ENCODE measurements at places on chromosomes 3 and 15.

DNA sequence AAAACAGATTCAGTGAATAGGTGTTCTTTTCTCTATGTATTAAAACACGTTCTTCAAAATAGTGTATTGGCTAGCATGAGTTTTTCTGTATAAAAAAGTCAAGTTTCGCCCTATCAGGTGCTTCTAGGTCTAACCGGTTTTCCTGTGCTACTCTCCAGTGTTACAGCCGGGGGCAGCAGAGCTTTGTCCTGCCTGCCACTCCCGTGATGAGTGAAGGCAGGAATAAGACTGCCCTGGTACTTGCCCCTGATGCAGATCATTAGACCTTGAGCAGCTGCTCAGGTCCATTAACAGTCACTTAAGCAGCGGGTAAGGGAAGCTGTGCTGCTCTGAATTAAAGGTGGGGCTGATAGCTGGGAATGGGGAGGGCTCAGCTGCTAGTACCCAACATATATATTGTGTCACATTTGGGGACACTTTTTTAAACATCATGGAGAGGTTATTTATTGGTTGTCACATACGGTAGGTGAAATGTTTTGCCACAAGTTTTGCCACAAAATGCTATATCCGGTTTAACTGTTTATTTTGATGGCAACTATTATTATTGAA, 1.3 kb upstream of the UNC13C start:
- no peak for DNase-seq

GRCh38 chr3:4722103-4722502, 229.0 kb downstream of the ITPR1 start:
- DNase-seq = peak; percentile 36

DNA sequence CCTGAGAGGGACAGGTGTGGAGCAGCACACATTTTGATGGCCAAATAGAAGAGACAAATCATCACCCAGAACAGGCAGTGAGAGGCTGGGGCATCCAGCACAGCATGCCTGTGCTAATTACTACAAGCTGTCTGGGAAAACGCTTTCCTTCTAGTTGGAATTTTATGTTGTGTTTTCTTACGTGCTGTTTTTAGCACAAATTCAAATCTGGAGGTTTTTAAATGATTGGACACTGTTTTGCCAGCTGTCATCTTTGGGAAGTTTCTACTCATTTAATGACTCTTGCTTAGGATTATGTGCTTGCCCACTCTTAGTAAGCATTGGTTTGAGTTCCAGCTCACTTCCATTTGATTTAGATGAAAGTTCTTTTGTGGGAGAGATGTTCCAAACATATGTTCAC, 43.5 kb downstream of the EAF1 start:
- DNase-seq = no peak

DNA sequence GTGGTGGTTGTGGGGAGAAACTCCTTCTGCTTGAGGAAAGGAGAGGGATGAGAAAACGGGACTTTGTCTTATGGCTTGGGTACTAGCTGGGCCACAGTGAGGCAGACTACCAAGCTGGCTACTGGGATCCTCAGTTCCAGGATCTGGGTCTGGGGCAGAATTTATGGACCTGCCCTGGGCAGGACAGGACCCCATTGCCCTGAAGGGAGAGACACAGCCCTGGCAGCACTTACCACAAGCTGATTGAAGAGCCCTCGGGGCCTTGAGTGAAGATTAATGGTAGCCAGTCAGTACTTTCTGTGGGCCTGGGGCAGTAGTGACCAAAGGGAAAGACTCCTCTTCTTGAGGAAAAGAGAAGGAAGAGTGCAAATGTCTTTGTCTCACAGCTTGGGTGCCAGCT, 799.7 kb downstream of the SI start:
- DNase-seq = no peak

DNA sequence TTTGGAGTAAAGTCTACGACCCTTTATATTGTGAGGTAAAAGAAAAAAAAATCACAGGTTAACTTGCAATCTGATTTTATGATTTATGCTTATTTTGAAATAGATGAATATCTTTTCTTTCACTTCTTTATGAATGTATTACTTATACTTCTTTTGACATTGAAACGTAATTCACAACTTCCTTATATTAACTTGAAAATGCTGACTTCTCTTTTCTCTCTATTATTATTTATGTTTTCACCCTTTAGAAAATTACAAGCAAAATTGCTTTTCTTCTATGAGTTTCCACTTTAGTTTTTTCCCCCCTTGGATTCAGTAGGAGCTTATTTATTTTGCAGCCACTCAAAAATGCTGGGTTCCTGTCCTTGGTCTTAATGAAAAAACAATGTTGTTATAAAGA, 25.4 kb downstream of the ACP3 start:
- no peak for DNase-seq

- DNase-seq = no peak
Measured at GRCh38 chr3:155079746-155080487, at the start of gene MME. Gene MME (plus strand): TSS chr3:155080319. CDS start chr3:155084168, 3,849 bp downstream.

DNA sequence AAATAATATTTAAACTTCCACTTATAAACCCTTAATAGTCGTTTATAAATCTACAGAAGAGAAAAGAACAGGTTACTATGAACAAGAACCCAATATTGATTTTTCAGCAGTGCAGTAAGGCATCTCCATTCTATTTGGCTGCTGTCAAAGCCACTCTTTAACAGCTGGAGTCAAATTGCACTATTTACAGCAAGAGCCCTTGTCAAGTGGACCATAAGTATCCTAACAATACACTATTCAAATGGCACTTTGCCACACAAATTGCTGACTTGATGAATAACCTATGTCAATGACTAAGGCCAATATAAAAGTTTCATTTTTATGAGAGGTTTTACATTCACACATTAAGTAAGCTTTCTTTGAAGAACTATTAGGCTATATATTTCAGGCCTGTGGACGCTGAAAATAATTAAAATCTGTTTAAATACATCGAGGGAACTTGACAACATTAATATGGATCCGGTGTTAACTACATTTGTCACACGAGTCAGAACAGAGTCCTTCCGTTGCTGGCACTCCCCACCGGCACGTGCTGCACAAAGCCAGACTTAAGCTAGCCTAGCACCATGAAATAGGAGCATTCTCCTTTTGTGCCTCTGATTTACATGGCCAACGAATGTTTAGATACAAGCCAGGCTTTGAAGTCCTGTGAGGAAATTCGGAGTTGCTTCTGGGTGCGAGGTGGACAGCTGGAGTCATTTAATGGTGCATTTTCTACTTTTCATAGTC, 100.5 kb downstream of the WDR72 start:
- no peak for DNase-seq

GRCh38 chr3:96711816-96712215, 102.6 kb upstream of the EPHA6 start:
- DNase-seq = no peak

- DNase-seq = no peak
Measured at GRCh38 chr3:13747627-13748026, 132.2 kb downstream of the WNT7A start.

DNA sequence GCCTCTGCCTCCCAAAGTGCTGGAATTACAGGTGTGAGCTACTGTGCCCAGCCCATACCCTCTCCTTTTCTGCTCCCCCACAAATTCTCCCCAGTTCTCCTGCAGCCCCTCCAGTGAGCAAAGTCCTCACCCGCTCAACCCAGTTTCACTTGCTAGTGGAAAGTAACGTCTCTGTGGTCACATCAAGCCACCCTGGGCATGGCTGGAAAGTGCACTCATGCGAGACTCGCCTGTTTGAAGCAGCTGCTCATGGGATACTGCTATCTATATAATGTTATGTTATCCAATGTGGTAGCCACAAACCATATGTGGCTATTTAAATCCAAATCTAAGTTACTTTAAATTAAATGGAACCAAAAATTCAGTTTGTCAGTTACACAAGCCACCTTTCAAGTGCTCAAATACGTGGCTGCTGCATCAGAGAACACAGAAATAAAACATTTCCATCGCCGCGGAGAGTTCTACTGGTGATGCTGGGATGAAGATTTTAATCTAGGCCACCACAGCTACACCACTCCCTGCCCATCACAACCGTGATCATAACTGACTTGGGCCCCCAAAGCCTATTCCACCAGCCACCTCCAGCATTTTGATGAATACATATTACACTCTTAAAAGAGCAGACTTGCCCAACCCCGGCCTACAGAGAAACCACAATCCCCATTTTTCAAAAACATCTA, 119.4 kb downstream of the LIPC start:
- DNase-seq = peak; percentile 51

DNA sequence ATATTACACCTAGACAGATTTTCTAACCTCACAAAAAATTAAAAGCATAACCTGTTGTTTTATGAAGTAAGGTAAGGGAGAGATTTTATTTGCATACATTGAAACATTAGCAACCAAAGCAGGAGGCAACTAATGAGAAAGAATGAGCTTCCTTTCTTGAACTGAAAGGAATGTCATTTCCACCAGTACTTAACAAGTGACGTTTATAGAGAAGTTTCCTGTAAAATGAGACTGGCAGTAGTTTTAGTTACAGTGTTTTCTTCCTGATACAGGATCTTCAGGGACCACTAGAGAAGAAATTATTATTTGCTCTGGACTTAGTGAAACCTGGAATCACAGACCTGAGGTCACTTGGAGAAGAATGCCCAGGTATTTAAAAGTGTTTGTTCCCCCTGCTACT, 27.4 kb upstream of the FRMD5 start:
- no peak for DNase-seq

DNA sequence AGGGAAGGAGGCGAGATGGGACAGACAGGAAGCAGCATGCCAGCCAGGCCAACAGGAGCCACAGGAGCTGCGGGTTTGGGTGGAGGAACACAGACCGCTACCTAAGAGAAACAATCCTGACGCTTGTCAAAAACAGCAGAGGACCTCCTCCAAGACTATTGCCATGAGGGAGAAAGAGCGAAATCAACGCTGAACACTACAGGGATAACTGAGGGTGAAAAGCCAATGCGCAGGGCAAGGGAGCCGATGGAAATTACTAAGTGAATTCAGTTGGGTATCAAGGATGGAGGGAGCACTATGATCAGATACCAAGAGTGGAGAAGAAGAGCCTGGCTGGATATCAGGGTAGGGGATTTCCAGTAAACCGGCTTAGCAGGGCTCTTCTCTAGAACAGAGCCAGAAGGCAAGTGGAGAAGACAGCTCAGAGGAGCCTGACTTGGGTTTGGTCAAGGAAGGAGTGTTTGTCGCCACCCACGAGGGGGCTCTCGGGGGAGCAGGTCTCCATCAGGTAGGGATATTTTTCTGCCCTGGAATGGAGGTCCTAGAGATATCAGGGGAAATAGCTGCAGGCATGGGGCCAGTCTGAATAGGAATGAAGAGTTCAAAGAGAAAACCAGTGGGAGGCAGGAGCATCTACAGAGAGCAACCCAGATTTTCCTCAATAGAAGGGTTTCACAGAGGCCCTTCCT, 48.4 kb downstream of the SLC41A3 start:
- no peak for DNase-seq

DNA sequence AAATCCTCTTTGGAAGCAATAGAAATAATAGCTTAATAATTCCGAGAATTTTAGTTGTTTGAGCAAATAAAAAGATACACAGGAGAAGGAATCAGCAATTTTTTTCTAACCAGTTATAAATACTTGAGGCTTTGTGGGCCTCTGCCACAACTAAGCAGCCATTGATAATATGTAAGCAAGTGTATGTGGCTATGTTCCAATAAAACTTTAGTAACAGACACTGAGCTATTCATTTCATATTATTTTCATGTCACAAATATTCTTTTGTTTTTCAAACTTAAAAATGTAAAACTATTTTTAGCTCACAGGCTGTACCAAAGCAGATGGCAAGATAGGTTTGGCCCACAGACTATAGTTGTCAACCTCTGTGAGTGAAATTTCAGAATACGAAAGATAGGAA, 85.7 kb downstream of the MSL2 start:
- DNase-seq = no peak

GRCh38 chr3:127637971-127638370, 9.0 kb downstream of the PODXL2 start:
- no peak for DNase-seq

- peak; percentile 79 for DNase-seq
Measured at GRCh38 chr3:182682263-182683241, 110.8 kb upstream of the ATP11B start.

DNA sequence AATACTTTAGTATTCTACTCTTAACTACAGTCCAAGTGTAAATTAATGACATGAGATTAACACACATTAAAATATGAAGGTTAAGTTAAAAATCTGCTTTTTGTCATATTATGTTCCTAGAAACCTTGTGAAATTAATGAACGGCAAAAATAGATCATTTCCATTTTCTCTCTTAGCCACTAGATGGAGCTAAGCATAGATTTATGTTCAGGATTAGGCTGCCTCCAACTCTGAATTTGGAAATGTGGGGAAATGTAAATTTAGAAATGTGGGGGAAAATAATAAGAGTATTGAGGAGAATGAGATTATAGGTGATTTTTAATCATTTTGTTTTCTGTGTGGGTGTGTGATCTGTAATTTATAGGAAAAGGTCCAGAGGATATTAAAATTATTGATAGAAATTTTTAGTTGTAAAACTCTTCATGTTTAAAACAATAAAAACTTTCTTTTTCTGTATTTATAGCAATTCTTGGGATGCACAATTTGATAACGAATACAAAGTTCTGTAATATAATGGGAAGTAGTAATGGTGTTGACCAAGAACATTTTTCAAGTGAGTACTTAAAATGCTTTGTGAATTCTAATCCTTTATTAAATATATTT, 59.2 kb downstream of the TMOD3 start:
- no peak for DNase-seq

DNA sequence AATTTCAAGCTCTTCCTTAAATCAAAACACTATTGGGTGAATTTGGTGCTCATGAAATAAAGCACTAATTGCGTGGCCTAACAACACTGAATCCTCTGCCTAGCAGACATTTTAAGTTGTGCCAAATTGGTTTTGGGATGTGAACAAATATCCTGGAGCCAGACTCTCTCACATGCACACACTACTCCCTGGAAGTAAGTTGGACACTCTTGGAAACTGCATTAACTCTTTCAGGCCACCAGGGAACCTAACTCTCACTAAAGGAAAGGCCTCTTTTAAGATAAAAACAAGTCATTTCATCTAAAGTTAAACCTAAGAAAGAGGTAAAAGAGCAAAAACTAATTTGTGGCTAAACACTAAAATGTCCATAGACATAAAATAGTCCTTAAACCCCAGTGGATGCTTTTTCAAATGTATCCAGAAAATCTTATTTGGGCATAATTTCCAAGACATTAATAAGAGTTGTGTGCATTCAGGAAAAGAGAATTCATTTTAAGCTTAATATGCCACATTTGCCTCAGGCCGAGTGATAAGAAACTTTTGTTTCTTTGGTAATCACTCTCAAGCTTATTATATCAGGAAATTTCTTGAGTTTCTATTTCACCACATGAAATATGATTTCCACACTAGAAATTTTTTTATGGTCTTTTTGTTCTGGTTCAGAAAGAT, 61.8 kb downstream of the ZBTB20 start:
- DNase-seq = no peak

DNA sequence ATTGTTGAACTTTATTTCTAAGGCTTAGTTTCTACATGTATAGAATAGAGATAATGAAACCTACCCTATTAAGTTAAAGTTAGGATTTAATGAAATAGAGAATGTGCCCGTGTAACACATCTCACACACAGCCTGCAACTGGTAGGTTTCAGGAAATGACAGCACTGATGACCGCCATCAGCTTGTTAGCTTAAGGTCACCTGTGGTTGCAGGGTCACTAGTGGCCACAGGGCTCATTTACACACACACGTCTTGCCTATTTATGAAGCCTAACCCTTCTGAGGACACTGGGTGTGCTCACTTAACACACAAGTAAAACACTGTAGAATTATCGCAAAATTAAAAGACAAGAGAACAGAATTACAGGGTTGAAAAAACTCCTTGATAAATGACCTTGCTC, 20.1 kb downstream of the CHRM5 start:
- no peak for DNase-seq

- DNase-seq = no peak
Measured at GRCh38 chr3:132900481-132900880, 137.7 kb upstream of the TMEM108 start.

GRCh38 chr15:51602484-51602883, 20.1 kb downstream of the DMXL2 start:
- no peak for DNase-seq
